ENCODE measurements at places on chromosomes 5 and 9. TPM values are rescaled to one million over a fixed set of nuclear protein-coding genes. Genes with fewer than 3 reads are reported as not detected.

Gene OLFM1
- 24.4 TPM for total RNA-seq

DNA sequence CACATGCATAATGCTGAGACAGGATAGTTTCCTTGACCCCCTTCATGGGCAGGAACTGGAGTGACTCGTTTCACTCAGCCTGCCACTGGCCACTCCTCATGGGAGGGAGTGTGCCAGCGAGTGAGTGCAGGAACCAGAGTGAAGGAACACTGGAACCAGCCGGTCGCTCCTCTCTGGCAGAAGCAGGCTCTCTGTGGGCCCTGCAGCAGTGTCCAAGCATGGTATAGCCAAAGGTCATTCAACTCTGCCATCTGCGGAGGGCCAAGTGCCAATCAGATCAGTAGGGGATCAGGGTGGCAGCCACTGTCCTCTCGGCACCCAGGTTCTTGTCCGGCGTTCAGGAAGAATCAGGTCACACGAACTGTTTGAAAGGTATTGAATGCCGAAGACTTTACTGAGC is 169.3 kb upstream of the PPP1R2B start:
- no peak overlapping the region for H3K27ac ChIP-seq
- H3K36me3 ChIP-seq, result no peaks in the 10 kb centered on the region
- H3K4me3 ChIP-seq, result no peak overlapping the region
- H3K4me1 ChIP-seq, result no peaks in the 10 kb centered on the region

DNA sequence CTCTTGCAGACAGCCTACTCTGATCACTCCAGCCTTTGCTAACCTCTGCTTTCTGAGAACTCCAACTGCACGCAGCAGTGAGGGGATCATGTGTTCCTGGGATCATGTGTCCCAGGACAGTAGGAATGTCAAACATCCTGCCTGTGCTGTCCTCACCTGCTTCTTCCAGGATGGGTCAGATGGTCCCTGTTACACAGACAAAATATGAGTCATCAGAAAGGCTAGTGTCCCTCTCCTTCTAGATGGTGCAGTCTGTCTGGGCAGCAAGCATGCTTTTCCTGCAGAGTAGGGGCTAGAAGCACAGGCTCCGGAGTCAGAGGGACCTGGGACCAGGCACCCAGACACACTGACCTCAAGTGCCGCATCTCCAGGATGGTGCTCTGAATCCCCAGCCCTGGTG is 20.1 kb upstream of the SLC25A48 start:
- no peaks in the 10 kb centered on the region for H3K4me1 ChIP-seq
- H3K4me3 ChIP-seq, result no peak overlapping the region
- no peak overlapping the region for H3K27ac ChIP-seq
- no peaks in the 10 kb centered on the region for H3K27me3 ChIP-seq

Gene STKLD1
- total RNA-seq, result 8.4 TPM

Gene MYMK
- total RNA-seq, result not detected

DNA sequence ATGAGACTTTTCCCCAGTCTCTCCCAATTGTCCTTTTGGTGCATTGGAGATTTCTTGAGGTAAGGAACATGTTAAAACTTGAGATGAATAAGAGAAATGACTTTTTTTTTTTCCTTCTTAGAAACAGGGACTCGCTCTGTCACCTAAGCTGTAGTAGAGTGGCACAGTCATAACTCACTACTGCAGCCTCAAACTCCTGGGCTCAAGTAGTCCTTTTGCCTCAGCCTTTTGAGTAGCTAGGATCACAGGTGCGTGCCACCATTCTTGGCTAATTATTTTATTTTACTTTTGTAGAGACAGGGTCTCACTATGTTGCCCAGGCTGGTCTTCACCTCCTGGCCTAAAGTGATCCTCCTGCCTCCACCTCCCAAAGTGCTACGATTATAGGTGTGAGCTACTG is 25.9 kb downstream of the CDC42SE2 start:
- H3K4me3 ChIP-seq, result no peak overlapping the region
- no peak overlapping the region for H3K27ac ChIP-seq
- H3K27me3 ChIP-seq, result no peaks in the 10 kb centered on the region
- no peaks in the 10 kb centered on the region for H3K4me1 ChIP-seq

DNA sequence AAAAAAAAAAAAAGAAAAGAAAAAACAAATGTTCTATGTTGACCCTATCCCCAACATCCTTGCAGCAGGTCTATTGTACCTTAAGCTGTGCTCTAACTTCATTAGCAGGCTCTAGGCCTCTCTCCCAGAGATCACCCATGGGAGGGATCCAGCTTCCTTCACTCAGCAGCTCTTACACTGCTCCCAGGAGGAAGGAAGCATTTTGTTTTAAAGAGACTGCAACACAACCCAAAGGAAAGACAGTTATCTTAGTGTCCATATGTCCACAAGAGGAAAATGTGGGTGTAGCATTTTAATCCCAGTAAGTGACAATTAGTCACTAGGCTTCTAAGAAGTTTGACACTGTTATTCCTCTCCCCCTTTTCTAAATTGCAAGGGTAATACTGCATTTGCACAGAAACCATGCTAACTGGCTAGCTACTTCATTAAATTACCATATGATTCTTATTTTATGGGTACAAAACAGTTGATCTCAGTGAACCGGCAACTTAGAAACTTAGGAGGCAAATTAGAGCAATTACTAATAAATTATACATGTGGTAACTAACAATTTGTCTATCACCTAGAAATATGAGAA is 58.8 kb downstream of the MARCHF3 start:
- H3K27ac ChIP-seq, result no peak overlapping the region
- no peaks in the 10 kb centered on the region for H3K36me3 ChIP-seq
- no peak overlapping the region for H3K4me3 ChIP-seq
- DNase-seq, result no peak
- no peaks in the 10 kb centered on the region for H3K27me3 ChIP-seq

Gene ZCCHC9
- 21.0 TPM for total RNA-seq

DNA sequence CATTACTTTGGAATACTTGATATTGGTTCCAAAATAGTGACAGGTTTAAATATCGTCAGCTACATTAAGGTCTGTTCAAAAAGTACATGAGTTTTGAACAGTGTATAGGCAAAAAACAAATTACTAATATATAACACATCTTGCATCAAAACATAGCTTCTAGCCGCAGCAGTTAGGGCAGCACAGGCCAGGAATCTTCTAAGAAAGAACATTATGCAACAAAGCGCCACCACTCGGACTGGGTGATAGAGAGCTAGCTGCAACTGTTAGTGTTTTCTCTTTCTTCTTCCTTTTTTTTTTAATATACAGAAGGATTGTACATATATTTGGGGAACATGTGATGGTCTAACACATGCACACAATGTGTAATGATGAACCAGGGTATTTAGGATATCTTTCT is 504.5 kb downstream of the NR2F1-AS1 start:
- H3K4me1 ChIP-seq, result no peaks in the 10 kb centered on the region
- DNase-seq, result no peak
- H3K36me3 ChIP-seq, result no peaks in the 10 kb centered on the region
- H3K4me3 ChIP-seq, result no peak overlapping the region
- H3K27me3 ChIP-seq, result no peaks in the 10 kb centered on the region
- no peak overlapping the region for H3K27ac ChIP-seq

- DNase-seq, result no peak
- no peak overlapping the region for H3K27ac ChIP-seq
- H3K4me1 ChIP-seq, result no peaks in the 10 kb centered on the region
- no peak overlapping the region for H3K4me3 ChIP-seq
- H3K27me3 ChIP-seq, result no peaks in the 10 kb centered on the region
Measured at GRCh38 chr5:58466939-58467338, 7.1 kb upstream of the PLK2 start.
